ENCODE measurements at places on chromosomes 2 and 18.

DNA sequence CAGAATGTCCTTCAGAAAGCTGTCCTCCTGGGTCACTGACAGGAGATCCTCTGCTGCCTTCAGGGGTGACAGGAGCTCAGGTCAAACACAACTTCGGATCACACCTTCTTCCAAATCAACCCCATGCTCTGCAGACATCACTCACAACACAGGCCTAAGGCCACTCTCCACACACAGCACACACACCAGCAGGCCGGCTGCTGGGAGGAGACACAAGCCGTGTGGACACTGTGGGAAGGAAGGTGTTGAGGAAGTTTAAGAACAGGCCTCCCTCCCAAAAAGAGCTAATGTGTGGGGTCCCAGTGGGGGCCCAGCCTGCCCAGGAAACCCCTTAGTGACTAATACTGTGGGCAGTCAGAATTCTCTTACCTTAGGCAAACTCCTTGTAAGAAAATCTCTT is 290.3 kb upstream of the ID2 start:
- DNase-seq: no peak

DNA sequence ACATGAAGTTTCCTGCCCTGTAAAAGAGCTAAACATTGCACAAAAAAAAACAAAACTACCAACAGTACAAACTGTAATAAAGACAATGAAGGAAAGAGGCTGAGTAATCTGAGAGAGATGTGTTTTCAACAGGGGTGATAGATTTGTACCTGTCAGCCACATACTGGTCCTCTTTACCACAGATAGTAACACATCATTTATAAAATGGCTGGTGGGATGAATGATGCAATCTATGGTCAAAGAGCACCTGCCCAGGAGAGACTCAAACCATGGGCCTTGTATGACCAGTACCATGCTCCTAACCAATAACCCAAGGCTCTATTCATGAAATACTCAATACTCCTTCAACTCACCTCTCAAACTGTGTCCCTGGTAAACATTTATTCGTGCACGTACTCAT is 4.5 kb downstream of the SUCLG1 start:
- no peak for DNase-seq

DNA sequence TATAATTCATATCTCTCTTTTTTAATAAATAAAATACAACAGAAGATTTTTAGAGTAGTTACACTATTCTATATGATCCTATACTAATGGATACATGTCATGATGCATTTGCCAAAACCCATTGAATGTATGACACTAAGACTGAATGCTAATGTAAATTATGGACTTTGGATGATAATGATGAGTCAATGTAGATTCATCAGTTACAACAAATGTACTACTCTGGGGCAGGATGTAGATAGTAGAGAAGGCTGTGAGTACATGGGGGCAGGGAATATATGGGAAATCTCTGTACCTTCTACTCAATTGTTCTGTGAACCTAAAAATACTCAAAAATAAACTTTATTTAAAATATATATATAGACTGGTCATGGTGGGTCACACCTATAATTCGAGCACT is 45.6 kb upstream of the NEDD4L start:
- no peak for DNase-seq

DNA sequence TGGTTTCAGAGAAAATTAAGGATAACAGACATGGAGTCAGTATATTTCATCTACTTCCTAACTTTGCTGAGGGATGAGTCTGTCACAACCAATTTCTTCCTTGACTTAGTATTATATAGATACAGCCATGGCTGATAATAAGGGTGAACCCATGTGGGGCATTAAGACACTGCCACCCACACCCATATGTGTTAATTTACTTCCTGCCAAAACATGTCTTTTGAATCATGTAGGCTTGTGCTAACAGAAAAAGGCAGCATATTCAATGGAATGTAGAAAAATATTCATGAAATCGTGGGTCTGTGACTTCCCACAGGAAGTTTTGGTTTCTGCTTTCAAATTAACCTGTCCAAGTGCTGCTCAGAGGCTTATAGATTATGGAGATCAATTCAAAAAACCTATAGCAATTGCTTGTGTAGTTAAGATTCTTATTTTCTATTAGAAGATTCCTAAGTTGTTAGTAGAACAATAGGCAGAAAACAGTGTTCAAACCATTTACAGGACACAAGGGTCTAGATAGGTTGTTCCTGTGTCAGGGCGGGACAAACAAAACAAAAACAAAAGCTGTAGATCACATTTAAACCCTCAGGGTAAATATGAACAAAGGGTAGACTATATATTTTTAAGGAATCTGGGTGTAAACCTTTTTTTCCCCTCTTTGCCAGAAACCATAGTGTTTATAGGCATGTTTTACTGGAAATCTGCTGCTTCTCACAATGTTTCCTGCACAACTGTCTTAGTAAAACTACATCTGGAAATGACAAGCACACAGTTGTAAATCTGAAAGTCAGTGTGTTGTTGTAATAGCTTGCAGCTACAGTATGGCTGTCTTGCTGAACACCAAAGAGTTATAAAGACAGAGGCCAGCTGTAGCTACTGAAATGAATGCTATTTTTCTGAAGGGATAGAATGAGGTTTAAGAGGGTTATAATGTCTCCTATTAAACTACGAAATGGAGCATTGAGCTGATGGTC is 691.2 kb downstream of the EPHA4 start:
- DNase-seq: no peak

- DNase-seq: no peak
These were observed 43.4 kb downstream of the UBXN4 start for GRCh38 chr2:135785032-135785431.

DNA sequence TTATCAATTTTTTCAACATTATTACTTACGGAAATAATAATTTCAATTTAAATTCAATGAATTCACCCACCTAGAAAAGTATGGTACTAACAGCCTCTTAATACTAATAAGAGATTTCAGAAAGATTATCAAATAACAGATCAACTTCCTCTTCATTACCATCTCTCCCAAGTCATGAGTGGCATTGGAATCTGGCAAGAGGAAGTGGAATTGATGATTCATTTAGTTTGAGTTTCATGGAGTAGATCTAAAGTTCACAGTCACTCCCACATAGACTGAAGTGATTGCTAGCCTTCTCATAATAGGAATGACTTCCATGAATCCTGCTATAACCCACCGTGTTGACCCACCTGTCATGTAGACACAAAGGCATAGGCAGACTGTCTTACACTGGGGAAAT is 77.7 kb upstream of the WDR75 start:
- no peak for DNase-seq

- no peak for DNase-seq
These were observed 85.6 kb downstream of the DDX1 start for GRCh38 chr2:15677141-15677843.

GRCh38 chr2:161625996-161626395 is 1.8 kb downstream of the SLC4A10 start:
- DNase-seq: no peak

- DNase-seq: no peak
These were observed 36.4 kb downstream of the RAMP1 start for GRCh38 chr2:237895544-237896506.

DNA sequence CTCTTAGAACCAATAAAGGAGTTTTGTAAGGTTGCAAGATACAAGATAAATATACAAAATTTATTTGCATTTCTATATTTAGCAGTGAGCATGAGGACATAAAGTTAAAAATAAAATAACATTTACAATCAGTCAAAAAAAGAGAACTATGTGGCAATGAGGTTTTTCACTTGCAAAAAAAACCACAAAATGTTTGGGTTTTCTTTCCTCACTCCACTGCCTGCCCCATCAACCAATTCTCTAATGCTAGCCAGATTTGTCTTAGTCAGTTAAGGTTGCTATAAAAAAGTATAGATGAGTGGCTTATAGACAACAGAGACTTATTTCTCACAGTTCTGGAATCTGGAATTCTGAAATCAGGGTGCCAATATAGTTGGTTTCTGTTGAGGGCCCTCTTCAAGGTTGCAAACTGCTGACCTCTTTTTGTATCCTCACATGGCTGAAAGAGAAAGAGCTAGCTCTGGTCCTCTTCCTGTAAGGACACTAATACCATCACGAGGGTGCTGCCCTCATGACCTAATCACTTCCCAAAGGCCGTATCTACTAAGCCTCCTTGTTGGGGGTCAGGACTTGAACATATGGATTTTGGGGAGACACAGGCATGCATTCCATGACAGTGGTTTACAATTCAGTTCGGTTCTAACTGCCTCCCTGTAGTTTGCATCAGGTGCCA is 566.2 kb downstream of the GALR1 start:
- DNase-seq: no peak

DNA sequence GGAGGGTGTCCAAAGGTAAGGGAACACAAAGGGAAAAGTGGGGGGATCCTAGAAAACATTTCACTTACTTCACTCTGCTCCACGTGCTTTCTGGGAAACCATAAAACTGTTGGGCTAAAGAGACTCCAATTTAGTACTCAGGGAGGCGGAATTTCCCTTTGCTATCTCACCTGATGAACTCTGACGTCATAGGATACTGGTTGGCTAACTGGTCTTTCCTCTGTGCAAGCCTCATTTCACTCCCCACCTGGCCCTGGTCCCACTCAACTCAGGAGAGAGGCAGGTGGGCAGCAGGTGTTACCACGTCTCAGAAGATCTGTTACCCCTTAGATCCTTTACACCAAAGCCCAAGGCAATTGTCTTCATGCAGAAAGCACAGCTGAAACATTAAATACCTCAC is 51.8 kb upstream of the PMAIP1 start:
- DNase-seq: no peak

- no peak for DNase-seq
These were observed 53.6 kb downstream of the CDK15 start for GRCh38 chr2:201859949-201860348.

DNA sequence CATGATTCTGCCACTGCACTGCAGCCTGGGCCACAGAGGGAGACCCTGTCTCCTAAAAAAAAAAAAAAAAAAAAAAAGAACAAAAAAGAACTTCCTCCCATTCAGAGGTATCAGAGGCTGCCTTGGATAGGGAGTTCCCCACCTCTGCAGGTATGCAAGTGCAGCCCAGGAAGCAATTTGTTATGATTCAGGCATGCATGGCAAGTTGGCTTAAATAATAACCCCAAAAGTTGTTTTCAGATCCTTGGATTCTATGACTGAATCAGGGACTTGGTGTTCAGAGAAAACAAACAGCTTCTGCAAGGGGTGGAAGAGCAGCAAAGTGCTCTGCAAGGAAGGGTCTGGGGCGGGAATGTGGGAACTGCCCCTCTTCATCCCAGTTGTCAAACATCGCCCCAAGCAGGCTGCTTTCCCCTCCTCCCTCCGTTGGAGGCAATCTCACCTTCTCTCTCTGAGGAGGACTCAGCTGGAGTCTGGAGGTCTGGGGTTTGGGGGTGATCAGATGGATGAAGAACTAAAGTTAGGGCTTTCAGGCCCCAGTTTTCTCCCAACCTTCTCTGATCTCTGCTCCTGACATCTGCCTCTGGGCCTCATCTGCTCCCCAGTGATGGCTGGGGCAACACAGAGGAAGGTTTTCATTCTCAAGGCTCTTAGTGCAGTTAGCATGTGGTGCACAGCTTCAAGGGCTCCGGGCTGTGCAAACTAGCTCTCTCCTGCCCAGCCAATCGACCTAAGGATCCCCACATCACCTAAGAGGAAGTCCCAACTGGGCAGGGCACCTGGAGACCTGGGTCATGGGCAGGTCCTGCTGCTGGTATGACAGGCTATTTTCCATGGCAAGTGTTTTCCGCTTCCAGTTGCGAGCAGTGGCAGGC is 3.5 kb upstream of the GDF7 start:
- no peak for DNase-seq

GRCh38 chr18:67428158-67428557 is 88.4 kb downstream of the DSEL start:
- DNase-seq: no peak

DNA sequence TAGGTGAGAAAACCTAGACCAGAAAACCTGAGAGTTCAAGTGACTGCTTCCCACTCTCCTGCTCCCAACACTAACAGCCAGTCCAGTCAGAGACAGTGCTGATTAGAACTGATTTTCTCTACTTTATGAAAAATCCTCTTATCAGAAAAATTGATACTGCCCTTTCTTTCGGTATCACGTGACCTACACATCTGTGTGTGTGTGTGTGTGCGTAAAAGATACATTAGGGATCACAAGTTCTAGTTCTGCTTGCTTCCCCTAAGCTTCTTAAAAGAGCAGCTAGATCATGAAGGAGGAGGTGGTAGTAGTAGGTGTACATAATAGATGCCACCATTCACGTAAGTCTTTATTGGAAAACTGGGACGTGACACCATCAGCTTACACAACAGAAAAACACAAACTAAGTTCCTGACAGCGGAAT is 1.5 kb downstream of the ARL5A start:
- DNase-seq: no peak

DNA sequence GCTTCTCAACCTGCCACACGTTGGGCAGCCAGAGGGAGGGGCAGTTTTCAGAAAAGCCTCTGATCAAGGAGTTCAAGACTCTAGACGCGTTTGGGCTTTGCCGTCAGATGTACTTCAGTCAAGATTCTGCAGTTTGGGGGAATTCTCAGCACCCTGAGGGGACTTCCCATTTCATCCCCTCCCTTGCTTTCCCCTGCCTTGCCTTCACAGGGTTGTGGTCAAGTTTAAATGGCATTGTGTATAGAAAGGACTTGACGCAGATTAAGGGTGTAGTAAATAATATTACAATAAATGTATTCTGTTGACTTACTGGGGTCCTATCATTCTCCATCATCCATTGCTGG is 198.3 kb upstream of the NABP1 start:
- no peak for DNase-seq

DNA sequence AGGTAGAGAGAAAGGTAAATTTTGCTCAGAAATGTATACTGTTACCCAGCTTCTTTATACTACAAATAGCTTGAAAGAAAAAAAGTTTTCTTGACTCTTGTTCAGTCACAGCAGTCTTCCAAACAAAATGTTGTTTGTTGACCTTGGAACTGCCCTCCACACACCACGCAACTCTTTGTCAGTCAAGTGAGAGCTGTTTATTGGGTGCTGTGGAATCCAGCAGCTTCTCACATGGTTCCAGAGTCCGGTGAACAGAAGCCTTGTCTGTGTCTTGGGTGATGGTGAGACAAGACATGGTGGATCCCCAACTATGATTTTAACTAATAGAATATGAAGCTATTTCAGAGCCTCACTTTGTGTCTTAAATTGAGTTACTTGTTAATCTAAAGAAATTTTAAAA is 112.5 kb downstream of the MAP2 start:
- no peak for DNase-seq

DNA sequence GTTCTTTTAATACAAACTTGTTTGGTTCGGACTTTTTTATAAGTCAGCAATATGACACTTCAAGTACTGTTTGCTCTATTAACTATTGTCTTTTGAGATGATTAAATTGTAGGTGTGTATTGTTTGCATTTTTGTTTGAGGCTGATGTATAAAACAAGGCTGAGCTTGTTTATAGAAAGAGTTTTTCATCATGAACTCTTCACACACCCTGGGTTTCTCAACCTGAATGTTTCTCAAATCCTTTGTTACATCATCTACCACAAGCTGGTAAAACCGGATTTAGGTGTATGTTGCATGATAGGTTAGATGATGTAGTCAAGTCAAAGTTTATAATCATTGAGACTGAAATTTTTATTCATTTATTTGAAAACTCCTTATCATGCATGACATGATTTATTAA is 335.2 kb upstream of the LRATD1 start:
- DNase-seq: no peak

- DNase-seq: no peak
These were observed 208.0 kb downstream of the GBX2 start for GRCh38 chr2:235960011-235960715.

GRCh38 chr18:40235836-40236235 is 1719.2 kb upstream of the PIK3C3 start:
- DNase-seq: no peak
